NCI-H1436 treated with DMSO at 0.1 percent for 48 hours (cell line): ENCODE measurements at places on chromosomes 2 and 18.

- no peak for DNase-seq
Observed at GRCh38 chr2:76759634-76760366, 762.4 kb downstream of the LRRTM4 start.

DNA sequence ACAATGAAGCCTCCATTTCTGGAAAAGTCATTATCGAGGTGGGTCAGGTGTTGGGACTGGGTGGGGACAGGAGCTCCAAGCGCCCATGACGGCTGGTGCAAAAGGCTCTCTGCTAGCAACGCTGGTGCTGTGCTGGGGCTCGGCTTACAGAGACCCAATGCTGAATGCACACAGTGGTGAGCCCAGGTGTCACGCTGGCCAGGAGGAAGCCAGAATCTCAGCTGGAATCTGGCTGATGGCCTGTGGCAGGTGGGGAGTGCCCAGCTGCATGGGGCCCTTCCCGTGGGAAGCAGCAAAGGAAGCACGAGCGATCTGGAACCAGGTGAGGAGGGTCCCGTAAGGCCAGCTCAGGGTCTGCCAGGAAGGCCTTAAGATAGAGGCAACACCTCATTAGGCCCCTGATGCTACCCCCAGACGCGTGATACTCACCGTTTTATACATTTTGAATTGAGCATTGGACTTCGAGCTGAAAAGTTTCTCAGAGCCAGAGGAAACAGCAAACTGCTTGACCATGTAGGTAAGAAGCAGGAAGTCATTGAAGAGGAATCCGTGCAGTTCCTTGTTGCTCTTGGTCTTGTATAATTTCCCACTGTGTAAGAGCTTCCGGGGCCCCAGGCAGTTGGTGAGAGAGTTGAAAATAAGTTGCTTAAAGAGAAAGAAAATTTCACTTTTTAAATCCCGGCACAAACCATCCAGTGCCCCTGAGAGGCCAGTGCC lies 34.7 kb downstream of the FAM228A start:
- no peak for DNase-seq

GRCh38 chr18:75660932-75661331 lies 233.4 kb upstream of the SMIM21 start:
- DNase-seq = no peak

GRCh38 chr2:208542465-208543041 lies 136.0 kb downstream of the PTH2R start:
- no peak for DNase-seq

DNA sequence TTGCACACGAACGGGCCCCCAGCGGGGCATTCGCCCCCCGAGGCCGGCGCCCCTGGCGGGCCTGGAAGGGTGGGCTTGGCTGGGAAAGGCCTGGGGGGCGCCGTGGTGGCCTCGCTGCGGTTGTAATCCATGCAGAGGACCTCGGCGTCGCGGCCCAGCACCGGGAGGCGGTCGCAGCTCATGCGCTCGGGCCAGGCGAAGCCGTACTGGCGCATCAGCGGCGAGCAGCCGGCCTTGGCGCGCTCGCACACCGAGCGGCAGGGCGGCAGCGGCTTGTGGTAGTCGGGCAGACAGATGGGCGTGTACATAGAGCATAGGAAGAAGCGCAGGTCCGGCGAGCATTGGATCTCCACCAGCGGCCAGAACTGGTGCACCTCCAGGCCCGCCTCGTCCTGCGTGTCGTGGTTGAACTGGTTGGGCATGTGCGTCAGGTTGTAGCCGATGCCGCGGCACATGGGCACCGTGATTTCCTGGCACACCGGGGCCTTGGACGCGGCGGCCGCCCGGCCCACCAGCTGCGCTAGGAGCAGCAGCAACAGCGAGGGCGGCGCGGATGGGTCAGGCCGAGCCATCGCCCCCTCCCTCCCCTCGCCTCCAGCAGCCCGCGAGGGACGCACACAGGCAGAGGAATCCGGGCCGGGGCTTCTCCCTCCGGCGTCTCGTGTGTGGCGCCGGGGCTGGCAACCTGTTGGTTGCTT lies 1.4 kb downstream of the FZD5 start:
- no peak for DNase-seq

- DNase-seq = no peak
Observed at GRCh38 chr18:78579449-78579848, 400.2 kb upstream of the SALL3 start.

- DNase-seq = no peak
Observed at GRCh38 chr2:84395820-84396219, 63.3 kb downstream of the SUCLG1 start.
